ENCODE measurements at places on chromosomes 12 and 14.

DNA sequence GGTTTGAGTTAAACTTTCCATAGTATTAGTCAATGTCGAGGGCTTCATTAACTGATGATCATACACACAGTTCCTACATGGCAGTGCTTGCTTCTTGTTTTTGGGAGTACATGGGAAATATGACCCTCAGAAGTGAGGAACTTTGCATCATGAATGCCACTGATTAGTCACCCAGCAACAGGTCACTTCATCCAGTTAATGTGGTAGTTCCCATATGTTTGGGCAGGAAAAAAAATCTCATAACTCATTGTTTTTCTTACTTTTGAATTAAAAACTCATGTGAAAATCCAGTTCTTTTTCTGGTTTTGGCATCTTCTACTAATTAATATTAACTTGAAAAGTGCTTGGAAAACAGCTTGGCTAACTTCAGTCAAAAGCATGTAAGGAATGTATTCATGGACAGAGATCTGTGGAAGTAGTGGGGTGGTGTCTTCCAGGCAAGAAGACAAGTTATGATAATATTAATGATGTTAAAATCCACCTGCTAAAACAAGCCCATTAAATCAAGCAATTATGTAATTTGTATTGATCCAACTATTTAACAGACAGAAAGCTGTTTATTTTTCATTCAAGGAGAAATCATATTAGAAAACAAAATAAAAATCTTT, 309.1 kb upstream of the NAV3 start:
- DNase-seq, result peak; percentile 2

DNA sequence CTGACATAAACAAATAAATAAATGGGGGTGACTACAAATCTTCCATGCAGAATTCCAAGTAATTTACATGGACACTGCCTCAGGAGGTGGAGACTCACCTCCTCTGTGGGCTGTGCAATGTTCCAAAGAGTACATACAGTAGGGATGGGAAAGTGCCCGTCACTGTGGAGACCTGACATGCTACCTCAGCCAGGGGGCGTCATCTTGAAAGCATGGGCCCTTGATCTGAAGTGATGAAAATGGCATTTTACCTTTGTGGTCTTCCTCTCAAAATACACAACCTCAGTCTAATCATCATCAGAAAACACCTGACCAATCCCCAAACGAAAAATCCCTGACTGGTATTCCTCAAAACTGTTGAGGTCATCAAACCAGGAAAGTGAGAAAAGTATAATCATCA, 48.4 kb downstream of the ANAPC7 start:
- DNase-seq, result no peak

DNA sequence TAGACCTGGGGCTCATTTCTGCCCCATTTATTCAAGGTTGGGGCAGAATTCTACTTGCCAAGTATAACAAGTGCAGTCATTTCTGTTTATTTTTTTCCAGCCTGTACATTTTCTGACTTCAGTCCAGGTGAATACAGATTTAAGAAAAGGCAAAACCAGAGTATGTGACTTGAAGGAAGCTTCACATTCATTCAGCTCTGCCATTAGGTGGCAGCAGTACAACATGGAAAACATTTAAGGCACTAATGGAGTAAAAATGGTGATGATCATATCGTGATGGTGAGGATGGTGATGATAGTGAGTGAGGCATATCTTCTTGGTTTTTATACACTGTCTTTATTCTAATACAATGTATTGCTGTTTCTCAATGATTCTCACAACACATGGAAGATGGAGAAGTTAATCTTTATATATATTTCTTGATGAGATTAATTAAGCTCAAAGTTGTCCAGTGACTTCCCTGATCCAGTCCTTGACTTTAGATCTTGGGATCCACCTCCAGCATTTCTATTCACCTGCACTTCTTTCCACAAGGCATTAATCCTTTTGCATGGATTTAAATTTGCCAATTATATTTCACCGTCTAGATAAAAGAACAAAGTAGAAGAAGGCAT, 176.7 kb upstream of the SEL1L start:
- DNase-seq, result no peak

DNA sequence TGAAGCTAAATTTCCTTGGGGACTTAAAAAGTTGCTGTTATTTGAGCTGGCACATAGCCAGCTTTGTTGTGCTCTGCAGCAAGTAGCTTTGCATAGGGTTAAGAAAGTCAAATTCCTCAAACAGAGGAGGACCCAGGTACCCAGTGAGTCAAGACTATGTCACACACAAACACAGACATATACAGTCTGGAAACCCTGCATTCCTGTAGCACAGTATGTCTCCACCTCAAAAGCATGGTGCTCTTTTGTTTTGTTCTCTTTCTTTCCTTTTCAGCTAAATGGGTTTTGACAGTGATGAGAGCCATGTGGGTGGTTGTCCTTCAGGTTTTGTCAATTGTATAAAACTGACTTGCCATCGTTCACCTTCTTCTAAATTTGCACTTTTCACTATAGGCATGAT, 179.6 kb upstream of the DIO2 start:
- DNase-seq, result no peak

GRCh38 chr12:62903151-62903550, 31.8 kb downstream of the PPM1H start:
- no peak for DNase-seq

- no peak for DNase-seq
These were observed 17.3 kb downstream of the TNFAIP2 start for GRCh38 chr14:103140316-103141109.

- DNase-seq, result peak; percentile 13
These were observed 164.3 kb downstream of the GRIP1 start for GRCh38 chr12:66514581-66514980.

DNA sequence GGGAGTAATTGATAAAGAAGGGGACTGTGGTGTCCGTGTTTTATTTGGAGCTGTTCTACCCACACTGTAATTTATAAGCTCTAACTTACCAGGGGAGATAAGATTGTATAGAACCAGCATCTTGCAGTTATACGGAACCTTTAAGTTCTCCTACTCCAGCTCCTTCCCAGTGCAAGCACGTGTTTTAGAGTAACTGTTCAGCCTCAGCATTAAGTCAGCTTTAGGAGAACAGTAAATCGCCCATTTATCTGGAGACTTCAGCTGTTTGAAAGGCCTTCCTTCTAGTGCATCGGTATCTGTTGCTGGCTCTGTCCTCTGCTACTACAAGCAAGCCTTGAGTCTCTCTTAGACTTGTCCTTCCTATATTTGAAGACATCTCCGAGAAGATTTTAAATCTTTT, 95.6 kb downstream of the ETV6 start:
- no peak for DNase-seq

DNA sequence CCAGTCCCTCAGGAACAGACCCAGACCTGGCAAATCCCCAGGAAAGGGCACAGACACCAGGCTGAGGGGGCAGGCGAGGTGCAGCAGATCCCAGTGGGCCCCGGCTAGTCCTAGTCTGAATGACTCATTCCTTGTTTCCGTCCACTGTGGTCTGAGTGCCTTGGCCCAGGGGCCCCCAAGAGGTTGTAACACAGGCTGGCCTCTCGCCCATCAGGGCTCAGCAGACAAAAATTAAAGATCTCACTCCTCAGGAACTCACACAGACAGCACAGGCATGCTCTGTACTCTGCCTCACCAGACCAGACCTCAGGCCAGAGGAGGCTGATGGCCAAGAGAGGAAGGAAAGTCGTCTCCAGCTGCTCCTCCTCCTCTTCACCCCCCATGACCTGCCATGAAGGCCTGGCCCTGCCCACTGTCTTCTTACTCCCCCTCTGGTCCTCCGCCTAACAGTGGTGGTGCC, 7.7 kb upstream of the LTBP2 start:
- peak; percentile 95 for DNase-seq

GRCh38 chr12:74280156-74280655, 257.4 kb upstream of the ATXN7L3B start:
- no peak for DNase-seq

DNA sequence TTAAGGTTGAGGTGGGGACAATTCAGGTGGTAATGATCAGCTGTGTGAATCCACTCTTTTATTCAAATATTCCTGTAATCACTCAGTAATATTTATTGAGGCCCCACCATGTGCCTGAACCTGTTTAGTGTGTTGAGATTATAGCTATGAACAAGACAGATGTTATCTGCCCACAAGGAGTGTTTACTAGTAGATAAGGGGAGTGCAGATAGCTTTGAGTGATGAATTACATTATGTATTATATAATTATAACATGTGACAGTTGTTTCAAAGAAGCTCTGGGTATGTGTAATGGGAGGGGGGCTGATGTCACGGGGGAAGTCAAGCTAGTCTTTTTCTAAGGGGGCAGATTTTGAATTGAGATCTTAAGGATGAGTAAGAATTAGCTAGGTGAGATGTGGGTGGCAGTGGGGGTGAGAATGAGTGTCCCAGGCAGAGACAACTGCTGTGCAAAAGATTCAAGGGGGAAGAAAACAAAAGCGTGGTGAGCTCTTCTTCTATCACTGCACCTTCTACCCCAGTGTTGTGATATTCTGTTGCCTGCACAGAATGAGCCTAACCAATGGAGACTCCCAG, 21.3 kb upstream of the SRRM4 start:
- no peak for DNase-seq

DNA sequence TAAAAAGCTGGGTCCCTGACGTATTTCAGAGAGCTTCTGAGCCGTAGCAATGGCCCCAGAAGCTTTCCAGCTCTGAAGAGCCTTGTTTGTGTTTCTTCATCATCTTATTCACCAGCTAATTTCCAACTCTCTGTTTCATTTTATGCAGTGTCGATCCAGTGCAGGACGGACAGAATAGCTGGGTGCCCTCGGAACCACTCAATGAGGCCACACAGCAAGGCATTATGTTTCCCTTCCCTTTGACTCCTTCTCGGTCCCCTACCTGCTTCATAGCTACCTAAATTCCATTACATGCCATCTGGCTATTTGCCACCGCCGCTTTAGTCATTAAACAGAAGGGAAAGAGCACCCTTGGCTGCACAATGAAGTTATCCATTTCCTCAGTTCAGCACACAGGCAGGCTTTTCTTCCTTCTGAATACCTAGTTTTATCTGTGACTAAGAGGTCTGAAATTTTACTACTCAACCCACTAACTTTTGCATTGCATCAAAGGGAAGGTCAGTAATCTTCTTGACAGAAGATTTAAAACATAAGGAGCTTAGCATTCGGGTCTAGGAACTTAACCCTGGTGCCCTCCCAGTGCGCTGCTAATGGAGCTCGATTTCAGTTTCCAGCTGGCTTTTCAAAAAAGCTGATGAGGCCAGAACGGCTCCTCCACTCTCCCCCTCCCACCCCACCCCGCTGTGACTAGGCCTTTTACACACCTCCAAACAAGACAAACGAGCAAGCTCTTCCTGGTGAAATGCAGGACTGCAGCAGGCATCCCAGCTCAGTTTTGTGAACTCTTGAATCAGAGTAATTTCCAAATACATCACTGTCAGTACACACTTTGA, 176.8 kb downstream of the GXYLT1 start:
- no peak for DNase-seq

DNA sequence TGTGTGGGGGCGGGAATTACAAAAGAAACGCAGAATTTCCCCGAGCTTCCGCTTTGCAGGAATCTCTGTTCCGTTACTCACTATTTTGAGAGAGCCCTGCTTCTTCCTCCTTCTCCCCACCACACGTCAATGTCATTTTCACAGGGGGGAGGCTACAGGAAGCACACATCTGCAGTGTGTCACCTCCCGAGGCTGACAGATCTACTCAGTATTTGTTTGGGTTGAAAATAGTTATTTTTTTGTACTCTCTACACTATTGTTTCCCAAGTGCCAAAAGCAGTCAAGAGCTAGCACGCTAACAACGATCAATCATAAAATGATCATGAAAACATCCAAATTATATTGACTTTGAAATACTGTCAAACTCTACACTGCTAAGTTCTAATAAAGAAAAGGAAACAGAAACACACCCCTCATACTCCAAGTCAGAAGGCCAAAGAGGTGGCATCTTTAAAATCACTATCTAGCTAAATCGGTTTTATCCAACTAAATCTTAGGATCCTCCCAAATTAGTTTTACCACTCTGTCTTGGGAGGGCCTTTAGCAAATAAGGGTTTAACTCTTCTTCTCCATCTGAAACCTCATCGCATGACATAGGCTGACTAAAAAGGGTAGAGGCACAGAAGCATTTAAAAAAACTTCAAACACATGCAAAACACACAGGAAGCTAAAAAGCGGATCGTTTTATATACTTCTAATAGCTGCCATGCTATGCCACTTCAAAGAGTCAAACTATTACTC, 51.8 kb downstream of the FOXN3 start:
- DNase-seq, result no peak

DNA sequence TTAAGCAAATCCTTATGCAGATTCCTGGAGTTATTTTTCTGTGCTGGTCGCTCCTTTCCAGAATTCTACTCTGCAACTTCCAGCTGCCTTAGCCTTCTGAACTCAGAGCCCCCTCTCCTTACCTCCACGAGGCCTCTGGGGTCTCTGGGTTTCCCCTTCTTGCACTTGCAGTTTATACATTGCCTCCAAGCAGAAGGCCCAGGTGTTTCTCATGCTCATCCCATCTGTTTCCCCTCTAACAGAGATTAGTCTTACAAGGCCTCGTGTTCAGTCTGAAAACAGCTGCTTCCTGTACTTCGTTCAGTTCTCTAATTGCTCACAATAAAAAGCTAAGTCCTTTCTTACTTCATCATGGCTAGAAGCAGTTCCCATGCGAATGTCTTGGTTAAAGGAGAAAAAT, 134.4 kb upstream of the FGD4 start:
- no peak for DNase-seq

DNA sequence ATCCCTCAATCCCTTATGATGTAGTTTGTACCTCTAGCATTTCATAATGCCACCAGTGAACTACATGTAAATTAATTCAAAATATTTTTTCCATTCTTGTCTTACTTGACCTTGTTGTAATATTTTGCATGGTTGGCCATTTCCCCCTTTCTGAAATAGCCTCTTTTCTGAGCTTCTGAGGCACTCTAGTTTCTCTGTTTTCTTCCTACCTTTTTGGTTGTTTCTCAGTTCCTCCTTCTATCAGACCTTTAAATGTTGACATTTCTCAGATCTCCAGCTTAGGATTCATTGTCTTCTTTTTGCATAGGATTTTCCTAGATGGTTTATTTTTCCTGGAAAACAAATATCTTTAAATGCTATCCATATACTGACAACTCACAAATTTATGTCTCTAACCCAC, 9.8 kb upstream of the RMST start:
- no peak for DNase-seq

DNA sequence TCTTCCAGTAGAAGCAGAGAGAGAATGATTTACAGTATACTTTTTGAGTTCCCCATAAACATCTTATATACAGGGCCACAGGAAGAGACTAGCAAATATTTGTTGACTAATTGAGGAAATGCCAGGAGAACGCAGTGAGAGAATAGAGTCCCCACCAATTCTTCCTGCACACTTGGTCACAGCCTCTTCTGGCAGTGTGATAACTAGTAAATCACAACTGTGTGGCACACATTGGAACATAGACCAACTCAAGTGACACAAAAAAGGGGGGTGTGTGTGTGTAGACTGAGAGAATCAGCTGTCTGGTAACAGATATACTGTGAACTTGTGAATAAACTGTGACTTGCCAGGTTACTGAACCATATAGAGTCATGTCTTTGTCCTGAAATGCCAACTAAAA, 10.2 kb downstream of the PFKM start:
- no peak for DNase-seq

GRCh38 chr12:57224973-57225679, 4.4 kb upstream of the SHMT2 start:
- DNase-seq, result no peak

- DNase-seq, result no peak
These were observed 410.3 kb upstream of the LMO3 start for GRCh38 chr12:17016116-17016864.

- no peak for DNase-seq
These were observed 42.5 kb downstream of the SPRING1 start for GRCh38 chr12:116695464-116695725.

- no peak for DNase-seq
These were observed 789.1 kb downstream of the TMEM121 start for GRCh38 chr14:106315436-106315835.

Data from HS-5 (cell line).